ENCODE measurements at places on chromosomes 6 and 20.

DNA sequence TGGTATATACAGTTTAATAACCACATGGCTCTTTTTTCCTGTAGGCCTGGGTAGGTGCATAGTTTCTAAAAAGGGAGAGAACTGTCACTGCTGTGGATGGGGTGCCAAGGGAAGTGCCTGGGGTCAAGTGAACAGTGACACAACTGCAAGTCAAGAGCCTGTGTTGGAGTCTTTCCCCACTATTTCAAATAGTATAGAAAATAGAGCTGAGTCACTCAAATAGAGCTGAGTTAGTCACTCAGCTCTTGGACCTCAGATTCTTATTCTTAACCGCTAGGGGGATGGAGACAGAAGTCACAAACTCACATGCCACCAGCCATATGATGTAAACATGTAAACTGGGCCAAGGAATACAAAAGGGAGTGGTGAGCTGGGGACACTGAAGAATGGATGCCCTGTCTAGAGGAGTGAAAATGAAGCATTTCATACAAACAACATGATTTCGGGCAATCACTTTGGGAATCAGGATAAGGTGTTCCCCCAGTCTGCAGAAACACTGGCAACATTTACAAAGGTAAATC is 2.1 kb downstream of the NQO2 start:
- DNase-seq: peak; percentile 72

GRCh38 chr20:53395188-53395923 is 198.3 kb downstream of the ZNF217 start:
- DNase-seq: no peak

GRCh38 chr6:152071318-152071717 is 263.8 kb downstream of the ESR1 start:
- DNase-seq: no peak

DNA sequence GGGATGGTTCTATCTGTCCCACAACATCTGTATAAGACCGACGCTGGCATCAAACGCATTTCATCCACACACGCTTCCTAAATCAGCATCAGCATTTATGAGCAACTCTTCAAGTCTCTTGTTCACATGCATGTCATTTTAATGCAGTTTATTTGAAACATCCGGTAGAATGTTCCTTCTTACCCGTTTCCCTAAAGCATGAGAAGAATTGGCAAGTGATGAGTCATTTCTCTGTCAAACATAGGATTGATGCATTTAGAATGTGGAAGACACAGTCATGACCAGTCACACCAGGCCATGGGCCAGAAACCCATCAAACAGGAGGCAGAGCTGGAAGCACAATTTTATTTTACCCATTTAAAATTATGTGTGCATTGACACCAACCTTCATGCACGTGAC is 122.8 kb downstream of the UST start:
- no peak for DNase-seq

GRCh38 chr20:21146215-21146614 is 20.3 kb downstream of the KIZ start:
- DNase-seq: no peak

DNA sequence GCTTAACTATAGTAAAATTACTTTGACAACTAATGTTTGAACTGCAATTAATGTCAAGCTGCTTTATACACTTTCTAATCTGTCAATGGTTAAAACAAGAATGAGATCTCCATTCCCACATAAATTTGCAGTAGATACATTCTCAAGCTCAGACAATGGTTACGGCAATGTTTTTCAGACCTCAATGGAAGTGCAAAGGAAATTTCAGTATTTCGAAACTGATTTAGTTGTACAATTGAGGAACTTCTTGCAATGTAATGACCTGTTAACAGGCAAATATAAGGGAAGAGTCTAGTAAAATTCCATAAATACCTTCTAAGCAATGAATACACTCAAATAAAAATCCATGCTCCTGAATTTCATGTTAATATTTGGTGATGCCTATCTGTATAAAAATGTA is 94.7 kb downstream of the ADTRP start:
- no peak for DNase-seq

- DNase-seq: no peak
Observed at GRCh38 chr6:107594736-107595135, 104.8 kb downstream of the SOBP start.

GRCh38 chr6:56652994-56653393 is 10.3 kb upstream of the DST start:
- no peak for DNase-seq

GRCh38 chr6:113403966-113404595 is 453.1 kb upstream of the MARCKS start:
- no peak for DNase-seq

DNA sequence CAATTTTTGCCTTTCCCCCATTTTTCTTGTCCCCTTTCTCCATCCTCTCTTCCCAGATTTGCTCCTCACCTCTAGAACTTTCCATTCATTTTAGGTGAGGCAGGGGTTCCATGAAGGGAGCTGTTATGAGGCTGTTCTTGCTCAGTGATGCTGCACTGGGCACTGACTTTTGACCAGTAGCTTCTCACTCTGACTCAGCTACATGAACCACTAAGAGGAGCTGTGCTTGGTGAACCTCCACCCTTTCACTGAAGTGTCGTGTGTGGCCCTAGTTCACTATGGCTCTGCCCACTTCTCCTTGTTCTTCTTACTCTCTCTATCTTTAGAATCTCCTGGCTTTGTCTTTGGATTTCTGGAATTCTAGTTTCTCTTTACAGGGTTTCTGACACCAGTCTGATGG is 307.1 kb upstream of the RNF24 start:
- no peak for DNase-seq

- no peak for DNase-seq
Observed at GRCh38 chr6:137155830-137156229, 17.6 kb downstream of the IL22RA2 start.

DNA sequence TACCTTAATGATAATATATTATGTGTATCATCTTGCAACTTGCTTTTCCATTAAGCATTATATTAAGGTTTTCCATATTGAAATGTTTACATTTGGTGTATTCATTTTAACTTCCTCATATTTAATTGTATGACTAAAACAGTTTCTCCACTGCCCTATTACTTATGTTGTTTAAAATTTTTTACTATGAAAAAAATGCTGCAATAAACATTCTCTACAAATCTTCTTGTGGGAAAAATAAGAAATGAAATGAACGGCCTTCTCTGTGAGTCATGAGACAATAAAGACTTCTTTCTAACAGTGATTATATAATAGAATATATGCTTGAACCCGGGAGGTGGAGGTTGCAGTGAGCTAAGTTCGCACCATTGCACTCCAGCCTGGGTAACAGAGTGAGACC is 25.5 kb downstream of the FASTKD5 start:
- DNase-seq: no peak

GRCh38 chr6:113651920-113652319 is 205.2 kb upstream of the MARCKS start:
- DNase-seq: no peak

DNA sequence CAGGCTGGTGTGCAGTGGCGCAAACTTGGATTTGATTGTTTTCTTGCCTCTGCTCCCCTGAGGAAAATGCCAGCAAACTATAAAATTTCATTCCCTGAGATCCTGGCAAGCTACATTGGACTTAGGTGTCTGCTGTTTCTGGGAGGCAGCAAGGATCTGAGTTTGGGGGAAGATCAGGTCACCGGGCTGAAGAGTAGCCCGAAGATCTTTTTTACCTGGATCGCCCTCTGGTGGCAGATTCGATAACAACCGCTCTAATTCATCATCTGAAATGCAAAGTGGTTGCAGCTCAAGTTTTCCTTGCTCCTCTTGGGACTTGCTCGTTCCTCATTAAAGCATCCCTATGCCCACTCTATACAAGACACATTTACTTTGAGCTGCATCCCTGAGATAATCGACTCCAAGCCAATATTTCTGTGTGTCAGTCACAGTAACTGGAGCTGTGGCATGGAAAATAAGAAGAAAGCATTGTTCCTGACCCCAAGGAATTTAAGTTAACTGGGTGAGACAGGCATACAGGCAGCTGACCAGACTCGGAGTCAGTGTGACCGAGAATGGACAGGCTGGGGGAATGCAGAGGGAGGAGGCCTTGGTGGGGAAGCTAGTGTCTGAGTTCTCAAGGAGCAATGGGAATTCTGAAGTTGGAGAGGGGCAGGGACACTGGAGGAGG is 131.8 kb upstream of the PROKR2 start:
- DNase-seq: peak; percentile 62

Measured in T47D (cell line).